ENCODE measurements at places on chromosomes 12 and 14.

GRCh38 chr14:64723691-64724577, 19.7 kb downstream of the PLEKHG3 start:
- DNase-seq = no peak

- no peak for DNase-seq
Observed at GRCh38 chr14:63960926-63961567, 108.2 kb downstream of the SYNE2 start.

DNA sequence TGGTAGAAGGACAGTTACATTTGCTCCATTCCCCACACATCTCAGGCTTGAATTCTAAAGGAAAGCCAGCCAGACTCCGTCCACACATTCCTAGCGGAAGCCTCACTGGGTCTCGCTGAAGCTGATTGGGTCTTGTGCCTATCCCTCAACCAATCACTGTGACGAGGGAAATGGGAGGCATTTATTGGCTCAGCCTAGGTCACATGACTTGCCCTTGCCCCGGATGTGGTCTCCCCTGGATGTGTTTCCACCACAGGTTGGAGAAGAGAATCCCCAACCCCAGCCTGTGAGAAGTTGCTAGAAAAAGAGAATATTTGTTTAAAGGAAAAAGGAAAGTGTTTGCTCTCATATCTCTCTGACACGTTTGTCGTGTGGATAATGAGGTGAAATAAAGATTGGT, 93.4 kb downstream of the C12orf75 start:
- no peak for DNase-seq

GRCh38 chr12:131698286-131698685, 12.6 kb upstream of the SFSWAP start:
- DNase-seq = no peak

DNA sequence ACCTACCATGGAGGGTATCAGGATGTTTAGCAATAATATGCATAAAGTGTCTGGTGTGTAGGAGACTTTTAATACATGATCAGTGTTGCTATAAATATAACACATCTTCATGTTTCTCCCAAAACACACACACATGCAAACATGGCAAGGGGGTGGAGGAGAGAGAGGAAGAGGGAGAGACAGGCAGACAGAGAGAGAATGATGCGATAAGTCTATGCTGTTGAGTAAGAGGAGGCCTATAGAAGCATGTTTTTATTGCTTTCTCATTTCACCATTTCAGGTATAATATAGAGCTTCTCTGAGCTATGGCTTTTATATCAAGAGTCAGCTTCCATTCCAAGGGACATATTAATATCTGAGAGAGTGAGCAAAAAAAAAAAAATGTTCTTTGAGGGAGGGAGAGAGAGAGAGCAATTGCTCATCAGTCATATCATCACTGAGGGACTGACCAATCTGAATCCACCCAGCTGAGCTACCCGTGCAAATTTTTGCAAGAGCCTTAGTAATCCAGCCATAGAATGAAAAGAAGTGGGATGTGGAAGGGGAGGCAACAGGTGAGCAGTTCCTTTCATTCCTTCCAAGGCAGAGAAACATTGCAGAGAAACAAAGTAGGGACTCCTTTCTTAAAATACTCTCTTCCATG, 54.8 kb upstream of the RASSF8 start:
- no peak for DNase-seq

- no peak for DNase-seq
Observed at GRCh38 chr14:75134644-75135043, 7.8 kb upstream of the NEK9 start.

GRCh38 chr14:100609941-100610391, 22.7 kb upstream of the BEGAIN start:
- no peak for DNase-seq

GRCh38 chr12:45098766-45099165, 47.9 kb upstream of the DBX2 start:
- no peak for DNase-seq

- DNase-seq = peak; percentile 75
Observed at GRCh38 chr12:95815632-95816212, 25.2 kb upstream of the NTN4 start.

DNA sequence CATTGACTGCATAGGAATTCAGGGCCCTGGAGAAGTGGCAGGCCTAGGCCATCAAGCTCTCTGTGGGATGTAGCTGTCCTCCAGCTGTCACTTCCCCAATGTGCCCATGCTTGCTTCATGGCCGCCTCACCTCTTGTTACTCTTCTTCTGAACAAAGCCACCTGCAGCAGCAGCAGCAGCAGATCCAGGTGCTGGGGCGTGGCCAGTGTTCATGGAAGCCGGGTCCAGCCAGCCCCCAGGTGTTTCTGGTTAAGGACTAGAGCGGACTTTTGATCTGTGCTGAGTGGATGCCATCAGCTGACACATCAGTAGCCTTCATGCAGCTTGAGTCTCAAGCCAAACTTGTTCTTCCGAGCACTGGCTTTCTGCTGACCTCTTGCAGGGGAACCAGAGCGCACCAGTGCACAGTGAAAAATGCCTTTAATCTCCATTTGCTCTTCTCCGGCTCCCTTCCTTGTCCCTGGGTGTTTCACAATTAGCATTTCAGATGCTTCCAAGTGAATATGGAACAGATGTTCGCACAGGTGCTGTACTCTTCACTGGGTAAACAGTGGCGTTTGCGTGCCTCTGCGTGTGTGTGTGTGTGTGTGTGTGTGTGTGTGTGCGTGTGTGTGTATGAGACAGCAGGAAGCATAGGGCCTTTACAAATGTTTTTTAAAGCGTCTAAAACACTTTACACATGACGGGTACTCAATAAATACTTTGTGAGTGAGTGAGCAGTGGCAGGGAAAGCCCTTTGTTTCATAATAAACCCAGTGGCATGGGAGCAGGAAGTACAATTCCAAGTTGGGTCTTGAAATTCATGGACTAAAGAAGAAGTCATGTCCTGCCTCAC, 20.1 kb downstream of the TPCN1 start:
- DNase-seq = peak; percentile 83

GRCh38 chr12:94071258-94071657, 77.1 kb upstream of the PLXNC1 start:
- no peak for DNase-seq

GRCh38 chr14:99255621-99256482, 16.1 kb downstream of the BCL11B start:
- no peak for DNase-seq

DNA sequence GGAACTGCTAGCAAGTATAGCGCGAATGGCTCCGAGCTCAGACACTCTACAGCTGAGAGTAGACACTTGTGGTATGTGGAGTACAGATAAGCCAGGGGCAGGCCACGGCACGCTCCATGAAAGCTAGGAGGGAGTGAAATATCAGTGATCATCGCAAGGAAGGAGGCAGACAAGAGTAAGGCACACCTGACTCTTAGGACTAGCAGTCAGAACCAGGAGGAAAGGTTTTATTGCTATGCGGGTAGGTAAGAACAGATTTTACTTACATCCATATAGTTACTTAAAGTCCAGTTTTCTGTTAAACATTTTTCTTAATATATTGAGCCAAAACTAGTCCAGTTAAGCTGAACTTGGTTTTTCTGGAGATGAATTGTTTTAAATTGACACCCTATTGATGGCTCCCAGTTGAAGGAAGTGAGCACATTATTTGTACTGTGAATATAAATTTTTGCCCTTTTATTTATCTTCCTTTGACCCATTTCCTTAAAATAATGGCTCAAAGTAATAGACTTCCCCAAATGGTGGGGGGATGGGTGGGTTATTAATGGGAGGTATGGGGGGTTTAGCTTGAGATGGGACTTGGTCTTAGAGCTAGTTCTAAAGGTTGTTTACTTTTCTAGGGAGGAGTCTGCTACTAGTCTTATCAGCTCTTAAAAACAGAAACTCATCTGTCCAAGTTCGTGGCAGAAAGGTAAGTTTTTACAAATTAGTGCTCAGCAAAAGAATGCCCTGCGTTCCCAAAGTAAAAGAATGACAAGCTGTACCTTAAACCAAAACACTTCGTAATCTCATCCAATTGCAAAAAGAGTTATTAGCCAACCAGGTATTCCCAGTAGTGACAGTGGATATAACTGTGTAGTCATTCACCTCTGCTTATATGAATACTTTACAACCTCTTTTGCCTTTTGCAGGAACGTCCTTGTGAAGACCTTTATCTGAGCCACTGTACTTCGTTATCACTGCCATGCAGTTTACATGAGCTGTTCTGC, 5.8 kb downstream of the HNRNPA1 start:
- no peak for DNase-seq

- no peak for DNase-seq
Observed at GRCh38 chr12:66048835-66049537, 81.6 kb downstream of the LLPH start.

- no peak for DNase-seq
Observed at GRCh38 chr12:59372956-59373355, 222.9 kb upstream of the SLC16A7 start.

- no peak for DNase-seq
Observed at GRCh38 chr14:95530473-95531276, 4.2 kb upstream of the GLRX5 start.

- peak; percentile 98 for DNase-seq
Observed at GRCh38 chr14:78029601-78030372, 140.4 kb upstream of the NRXN3 start.

DNA sequence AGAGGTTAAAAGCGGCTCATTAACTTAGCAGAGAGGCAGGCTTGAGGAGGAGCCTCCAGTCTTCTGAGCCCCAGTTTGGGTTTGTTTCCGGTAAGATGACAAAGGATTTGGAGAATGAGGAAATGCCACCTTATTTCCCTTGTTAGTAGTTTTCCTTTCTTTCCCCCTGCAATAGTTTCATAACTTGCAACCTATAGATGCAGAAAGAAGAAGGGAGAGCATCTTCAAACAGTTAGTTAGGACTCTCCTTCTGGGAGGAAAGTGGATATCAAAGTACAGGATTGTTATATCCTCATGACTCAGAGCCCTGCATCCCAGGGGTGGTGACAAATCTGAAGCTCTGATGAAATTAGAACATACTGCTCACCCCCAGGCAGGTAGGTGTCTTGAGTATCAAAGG, 180.7 kb upstream of the SLC38A2 start:
- no peak for DNase-seq

- no peak for DNase-seq
Observed at GRCh38 chr12:46825591-46826414, at the start of gene SLC38A4. TSS of gene SLC38A4 (minus strand) at chr12:46825997. CDS start at chr12:46793071, 32,926 bp downstream.

- DNase-seq = no peak
Observed at GRCh38 chr14:23643533-23644194, 7.5 kb downstream of the DHRS2 start.

Measured in NCI-H1105 treated with DMSO at 0.1 percent for 48 hours (cell line).